ENCODE measurements at places on chromosomes 12 and 14.

DNA sequence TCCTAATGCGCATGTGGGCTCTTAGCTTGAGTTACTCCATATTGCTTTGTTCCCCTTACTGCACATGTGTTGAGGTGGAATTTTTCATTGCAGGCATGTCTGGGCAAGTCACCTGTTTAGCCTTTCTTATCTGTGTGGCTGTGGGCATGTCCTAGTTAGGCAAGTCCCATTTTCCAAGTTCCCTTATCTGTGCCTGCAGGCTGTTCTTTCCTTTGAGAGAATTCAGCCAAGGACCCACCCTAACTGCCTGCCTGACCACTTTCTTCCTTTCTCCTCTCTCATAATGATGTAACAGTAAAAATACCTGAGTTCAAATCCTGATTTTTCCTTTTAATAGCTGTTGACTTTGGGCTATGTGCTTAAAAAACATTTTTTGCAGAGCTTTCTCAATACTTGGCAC is 870.6 kb downstream of the NRXN3 start:
- DNase-seq: no peak

DNA sequence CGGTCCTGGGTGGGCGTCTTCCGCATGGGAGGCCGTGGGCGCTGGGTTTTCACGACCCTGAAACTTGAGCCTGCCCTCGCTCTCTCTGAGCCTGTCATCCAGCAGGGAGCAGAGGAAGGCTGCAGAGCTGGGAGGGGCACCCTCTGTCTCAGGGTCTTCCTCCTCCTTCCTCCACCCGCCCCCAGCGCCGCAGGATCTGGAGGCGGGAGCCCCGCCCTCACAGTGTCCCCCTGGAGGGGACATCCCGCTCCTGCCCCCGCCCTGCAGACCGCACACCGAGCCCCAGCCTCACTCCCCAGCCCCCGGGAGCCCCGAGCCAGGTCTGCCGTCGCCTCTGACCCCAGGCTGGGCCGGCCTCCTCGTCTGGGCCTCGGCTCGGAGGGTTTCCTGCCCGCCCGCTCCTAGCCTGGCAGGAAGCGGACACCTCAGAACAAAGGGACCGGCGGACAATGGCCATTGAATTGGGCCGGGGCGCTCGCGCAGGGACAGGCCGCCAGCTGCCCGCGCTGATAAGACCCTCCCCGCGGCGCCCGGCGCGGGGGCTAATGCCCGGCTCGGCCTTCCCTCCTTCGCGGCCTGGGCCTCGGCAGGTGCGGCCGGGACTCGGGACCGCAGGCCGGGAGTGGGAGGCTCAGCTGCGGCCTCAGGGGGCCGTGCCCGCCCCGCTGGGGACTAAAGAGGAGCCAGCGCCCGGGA is 15.3 kb upstream of the NUDT14 start:
- no peak for DNase-seq

DNA sequence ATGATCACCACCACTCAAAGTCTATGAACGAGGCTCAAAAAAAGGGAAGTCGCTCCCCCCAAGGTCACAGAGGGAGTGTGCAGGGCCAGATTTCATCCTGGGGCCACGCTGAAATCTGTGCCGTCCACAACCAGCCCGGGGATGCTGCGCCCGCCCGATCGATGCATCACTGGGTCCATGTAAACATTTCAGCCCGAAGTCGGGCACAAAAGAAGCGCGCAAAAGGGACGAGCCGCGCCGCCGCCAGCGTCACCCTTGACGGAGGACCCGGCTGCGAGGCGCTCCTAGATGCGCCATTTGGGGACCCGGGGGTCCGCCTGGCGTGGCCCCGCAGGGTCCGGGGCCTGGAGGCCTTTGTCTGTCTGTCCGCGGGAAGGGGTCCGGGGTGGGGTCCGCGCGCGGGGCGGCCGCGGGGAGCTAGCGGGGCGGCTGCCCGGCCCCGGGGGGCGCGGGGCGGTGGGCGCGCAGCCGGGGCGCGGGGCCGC is 503 bp downstream of the FBXO21 start:
- DNase-seq: no peak

GRCh38 chr12:123271001-123271668 is 521 bp downstream of the CDK2AP1 start:
- no peak for DNase-seq

- DNase-seq: no peak
Measured at GRCh38 chr14:59262717-59263454, 74.4 kb downstream of the DAAM1 start.

- no peak for DNase-seq
Measured at GRCh38 chr12:111202237-111202915, 166.5 kb downstream of the PHETA1 start.
